ENCODE measurements at places on chromosomes 5 and 9.

DNA sequence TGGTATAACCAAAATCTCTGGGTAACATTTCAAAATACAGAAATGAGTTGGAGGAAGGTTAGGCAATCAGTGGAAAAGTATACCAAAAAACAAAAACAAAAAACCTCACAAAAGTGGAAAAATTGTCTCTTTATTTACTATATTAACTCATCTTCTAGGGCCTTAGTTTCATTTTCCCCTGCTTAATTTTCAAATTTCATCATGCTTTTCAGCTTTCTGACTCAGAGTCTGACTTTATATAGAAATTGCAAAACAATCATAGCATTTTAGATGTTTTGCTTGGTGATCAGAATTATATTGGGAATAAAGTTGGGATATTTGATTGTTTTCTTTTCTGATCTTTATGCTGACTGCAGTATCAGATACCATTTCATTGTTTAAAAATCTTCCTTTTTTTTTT is 257.0 kb upstream of the PRR16 start:
- DNase-seq = no peak

GRCh38 chr9:87479801-87480201 is 17.9 kb upstream of the DAPK1 start:
- no peak for DNase-seq

- peak; percentile 26 for DNase-seq
Measured at GRCh38 chr5:163408311-163408923, 29.0 kb upstream of the CCNG1 start.

GRCh38 chr9:2023532-2023931 is 8.4 kb downstream of the SMARCA2 start:
- no peak for DNase-seq

DNA sequence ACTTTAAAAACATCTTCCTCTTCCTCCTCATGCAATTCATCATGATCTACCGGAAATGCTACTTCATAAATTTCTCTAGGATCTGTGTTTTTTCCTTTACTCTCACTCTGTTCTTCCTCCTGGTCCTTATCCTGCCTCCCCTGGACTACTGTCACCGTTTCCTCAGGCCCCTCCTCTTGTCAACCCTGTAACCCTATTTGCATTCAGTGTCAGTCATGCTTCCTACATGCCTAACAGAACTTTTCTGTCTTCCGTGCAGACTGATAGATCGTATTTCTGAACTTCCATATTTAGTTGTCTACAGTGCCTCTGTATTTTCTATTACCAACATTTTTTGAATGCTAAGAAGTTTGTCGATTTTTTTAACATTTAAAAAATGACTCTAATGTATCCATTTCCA is 27.3 kb downstream of the HTR4 start:
- no peak for DNase-seq

- no peak for DNase-seq
Measured at GRCh38 chr9:5708414-5708813, 79.5 kb downstream of the RIC1 start.

GRCh38 chr5:171999877-172000276 is 6.6 kb downstream of the FBXW11 start:
- no peak for DNase-seq

GRCh38 chr5:81525690-81526089 is 131.8 kb upstream of the ACOT12 start:
- DNase-seq = no peak

DNA sequence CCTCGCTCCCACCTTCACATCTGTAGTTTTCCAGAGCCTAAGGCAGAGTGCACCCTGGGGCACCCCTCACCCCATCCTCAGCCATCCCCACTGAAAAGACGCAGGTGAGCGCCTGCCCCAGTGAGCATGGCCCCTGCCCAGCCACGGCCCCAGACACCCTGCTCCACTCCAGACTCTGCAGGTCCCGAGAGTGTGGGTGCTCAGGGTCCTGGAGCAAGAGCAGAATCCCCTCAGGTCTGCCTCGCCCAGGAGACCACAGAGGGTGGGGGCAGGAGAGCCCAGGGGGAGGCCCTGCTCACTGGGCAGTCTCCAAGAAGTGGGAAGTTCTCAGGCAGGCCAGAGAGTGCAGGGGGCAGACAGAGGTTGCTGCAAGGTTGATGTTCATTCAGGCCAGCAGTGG is 158.6 kb upstream of the PPP1R26 start:
- no peak for DNase-seq

- DNase-seq = peak; percentile 59
Measured at GRCh38 chr9:123550797-123551196, 194.8 kb downstream of the CRB2 start.

GRCh38 chr5:8870349-8870958 is 675.4 kb downstream of the SEMA5A start:
- no peak for DNase-seq

DNA sequence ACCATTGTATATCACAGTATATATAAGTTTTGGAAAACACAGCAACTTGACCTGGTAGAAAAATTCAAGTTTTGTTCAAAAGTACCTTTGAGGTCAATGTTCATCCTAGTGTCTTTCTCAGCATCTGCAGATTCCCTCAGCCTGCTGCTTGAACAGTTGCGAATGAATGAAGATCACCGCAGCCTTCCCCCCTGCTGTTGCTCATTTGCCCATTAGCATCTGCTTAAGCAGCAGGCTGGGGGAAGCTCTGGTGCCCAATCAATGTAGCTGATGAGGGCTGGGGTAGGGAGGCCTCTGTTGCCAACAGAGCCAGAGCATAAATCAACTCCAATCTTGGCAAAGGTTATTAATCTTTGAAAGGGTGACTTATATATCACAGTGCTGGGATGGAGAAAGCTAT is 586.5 kb upstream of the PTPRD start:
- DNase-seq = no peak

- DNase-seq = no peak
Measured at GRCh38 chr5:12624776-12625560, 720.7 kb upstream of the CTNND2 start.

DNA sequence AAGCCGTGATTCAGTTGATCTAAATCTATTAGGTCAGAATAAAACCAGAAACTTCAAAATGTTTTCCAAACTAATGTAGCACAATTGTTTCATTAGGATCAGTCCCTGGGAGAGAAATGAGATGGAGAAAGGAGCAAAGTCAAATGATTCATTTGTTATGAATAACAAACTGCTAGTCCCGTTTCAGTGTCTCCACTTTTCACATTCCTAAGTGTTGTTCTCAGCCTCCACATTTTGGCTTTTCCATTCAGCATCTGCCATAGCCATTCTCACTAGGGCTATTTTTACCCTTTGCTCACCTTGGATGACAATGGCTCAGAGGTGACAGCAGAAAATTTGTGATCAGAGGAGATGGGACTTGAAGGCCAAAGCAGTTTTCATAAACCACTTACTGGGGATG is 314.1 kb upstream of the KIF2A start:
- DNase-seq = no peak

DNA sequence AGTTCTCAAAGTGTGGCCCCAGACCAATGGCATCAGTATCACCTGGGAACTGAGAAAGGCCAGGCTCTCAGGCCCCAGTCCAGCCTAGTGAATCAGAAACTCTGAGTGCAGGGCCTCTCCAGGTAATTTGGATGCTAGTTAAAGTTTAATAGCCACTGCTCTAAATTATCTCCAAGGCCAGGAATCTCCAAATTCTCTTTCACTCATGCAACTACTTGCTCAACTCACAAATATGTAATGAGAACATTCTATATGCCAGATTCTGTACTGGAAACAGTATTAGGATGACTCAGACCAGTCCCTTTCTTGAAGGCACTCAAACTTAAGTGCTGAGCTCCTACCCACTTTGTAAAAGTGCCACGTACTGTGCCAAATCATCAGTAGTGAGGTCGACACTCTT is 84.6 kb downstream of the PAPPA start:
- DNase-seq = no peak

DNA sequence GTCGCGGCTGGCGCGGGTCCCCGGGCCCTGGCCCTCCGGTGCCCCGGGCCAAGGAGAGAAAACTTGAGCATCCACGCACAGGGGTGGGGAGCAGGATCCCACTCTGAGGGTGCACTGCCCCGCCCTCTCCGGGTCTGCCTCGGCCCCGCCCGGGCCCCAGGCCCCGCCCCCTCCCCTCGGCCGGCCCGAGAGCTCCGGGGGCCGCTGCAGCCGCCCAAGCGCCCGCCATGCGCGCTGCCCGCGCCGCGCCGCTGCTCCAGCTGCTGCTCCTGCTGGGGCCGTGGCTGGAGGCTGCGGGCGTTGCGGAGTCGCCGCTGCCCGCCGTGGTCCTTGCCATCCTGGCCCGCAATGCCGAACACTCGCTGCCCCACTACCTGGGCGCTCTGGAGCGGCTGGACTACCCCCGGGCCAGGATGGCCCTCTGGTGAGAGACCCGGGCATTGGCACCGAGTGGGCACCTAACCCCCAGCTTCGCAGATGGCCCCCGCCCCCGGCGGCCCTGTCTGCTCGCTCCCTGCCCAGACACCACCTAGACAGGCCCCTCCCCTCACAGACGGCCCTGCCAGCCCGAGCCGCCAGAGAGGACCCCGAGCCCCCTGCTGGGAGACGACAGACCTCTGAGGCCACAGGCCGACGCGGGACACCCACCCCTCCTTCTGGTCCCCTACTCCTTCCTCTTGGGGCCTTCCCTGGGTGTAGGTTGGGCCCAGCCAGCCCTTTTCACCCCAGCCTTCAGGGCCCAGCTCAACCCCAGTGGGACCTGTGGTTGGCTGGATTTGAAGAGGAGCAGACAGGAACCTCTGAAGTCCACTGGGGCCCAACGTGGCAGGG is at the start of gene CERCAM:
CERCAM (plus strand) TSS at position 207 of the 831 bp plus-strand sequence; CDS start at position 228, 21 bp downstream.
- DNase-seq = no peak

GRCh38 chr5:119017994-119018393 is 29.6 kb upstream of the DTWD2 start:
- DNase-seq = no peak

DNA sequence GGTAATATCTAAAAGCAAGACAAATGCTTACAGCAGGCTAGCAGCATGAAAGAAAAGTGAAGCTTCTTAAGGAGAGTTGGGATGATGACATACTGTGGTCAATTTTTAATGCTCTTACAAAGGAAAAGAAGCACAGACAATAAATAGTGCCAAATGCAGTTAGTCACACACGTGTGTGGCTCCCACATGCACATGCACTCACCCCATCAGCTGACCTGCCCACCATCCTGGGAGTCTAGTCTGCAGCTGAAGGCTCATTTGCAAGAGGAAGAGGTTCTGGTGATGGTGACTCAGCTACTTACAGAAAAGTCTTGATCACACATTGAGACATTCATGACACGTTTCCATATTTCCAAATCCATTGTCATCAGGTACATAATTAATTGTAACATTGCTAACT is 129.3 kb downstream of the MRPL36 start:
- no peak for DNase-seq

DNA sequence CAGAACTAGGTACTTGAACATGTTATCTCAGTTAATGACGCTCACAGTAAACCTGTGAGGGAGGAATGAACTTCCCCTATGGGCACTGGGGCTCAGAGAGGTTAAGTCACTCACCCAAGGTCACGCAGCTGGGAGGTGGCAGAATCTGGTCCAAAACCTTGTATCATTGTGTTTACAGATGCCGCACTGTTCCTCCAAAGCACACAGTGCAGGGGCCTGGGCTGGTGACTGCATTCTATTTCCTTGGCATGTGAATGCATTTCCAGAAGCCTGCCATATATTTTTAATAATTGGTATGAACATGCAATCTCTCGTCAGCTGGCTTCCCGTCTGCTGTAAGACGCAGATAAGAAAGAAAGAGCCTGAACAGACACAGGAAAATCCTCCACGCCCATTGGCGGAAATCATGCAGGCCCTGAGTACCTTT is 77.0 kb upstream of the TBC1D2 start:
- DNase-seq = no peak

All from SHP77 (cell line).